ENCODE measurements at places on chromosomes 16 and 17. TPM values are rescaled to one million over a fixed set of nuclear protein-coding genes. Genes with fewer than 3 reads are reported as not detected.

USH1G gene
- not detected for total RNA-seq

CMTM2 gene
- 0.45 TPM for total RNA-seq

CHD9NB gene
- 0.17 TPM for total RNA-seq

TGFB1I1 gene
- 1.4 TPM for total RNA-seq

NGFR gene
- not detected for total RNA-seq

SLC13A2 gene
- total RNA-seq, result not detected

DOC2B gene
- not detected for total RNA-seq

NTHL1 gene
- total RNA-seq, result 20.7 TPM

ABCC12 gene
- total RNA-seq, result not detected

Measured in activated naive CD8-positive, alpha-beta T cell treated with anti-CD3 and anti-CD28 coated beads, Interleukin-2, amount 10 ng/mL, durations not matched to agents 7 days and 5 days (primary cell).